NCI-H1105 treated with DMSO at 0.1 percent for 48 hours (cell line): ENCODE measurements at places on chromosomes 6 and 20.

GRCh38 chr6:121499666-121500065 lies 64.2 kb downstream of the GJA1 start:
- no peak for DNase-seq

DNA sequence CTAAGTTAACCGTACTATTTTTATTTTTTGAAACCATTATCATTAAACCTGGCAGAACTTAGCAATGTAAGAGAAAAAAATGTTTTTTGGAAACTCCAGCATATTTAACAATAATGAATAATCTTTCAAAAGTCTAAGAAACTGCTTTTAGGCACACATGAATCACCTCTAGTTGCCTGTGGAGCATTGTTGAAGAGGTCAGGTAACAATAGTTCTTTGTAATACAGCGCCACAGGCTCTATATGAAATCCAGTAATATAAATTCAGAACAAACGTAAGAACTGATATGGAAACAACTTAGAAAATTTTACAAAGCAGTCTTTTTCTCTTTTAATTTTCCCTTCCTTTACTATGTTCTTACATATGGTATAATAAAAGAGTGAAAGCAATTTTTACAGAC lies 10.3 kb downstream of the LYRM4 start:
- no peak for DNase-seq

DNA sequence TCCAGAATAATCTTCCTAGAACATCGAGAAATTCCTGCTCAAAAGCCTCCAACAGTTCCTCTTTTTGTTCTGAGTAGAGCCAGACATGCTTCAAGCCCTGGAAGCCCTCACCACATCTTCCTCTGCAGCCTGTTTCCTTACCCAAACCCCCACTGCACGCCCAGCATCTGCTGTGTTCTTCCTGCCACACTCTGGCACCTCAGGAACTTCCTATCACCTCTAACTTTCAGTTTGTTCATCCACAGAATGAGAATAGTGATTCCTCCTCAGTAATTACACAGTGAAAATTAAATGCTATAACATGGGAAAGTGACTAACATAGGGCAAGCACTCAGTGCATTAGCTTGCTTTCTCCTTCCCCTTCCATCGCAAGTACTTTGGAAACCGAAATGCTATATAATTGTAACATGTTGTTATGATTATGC lies 26.3 kb downstream of the C6orf89 start:
- no peak for DNase-seq

- DNase-seq = no peak
Observed at GRCh38 chr6:142712231-142712630, 232.7 kb downstream of the HIVEP2 start.
